CD14-positive monocyte (primary cell): ENCODE measurements at places on chromosomes 11 and 22.
A peak's percentile ranks its signal among the peaks of the same experiment; 100 is the strongest.

- peak; percentile 55 for DNase-seq
Observed at GRCh38 chr11:65279741-65280440, 18.1 kb downstream of the POLA2 start.

DNA sequence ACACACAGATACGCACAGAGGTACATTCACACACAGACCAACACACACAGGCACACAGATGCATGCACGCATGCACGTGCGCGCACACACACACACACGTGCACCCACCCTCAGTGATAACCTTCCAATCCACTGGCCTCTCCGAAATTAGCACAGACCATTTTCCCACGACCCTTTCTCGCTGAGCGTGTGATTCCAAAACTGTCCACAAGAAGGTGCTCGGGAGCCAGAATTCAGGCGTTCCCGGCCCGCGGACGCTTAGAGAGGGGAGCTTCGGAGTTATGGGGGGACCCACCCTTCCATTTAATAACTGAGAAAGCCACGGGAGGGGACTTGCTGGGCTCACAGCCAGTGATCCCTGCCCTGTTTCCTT lies 33.8 kb upstream of the SLC35C1 start:
- DNase-seq = peak; percentile 53

DNA sequence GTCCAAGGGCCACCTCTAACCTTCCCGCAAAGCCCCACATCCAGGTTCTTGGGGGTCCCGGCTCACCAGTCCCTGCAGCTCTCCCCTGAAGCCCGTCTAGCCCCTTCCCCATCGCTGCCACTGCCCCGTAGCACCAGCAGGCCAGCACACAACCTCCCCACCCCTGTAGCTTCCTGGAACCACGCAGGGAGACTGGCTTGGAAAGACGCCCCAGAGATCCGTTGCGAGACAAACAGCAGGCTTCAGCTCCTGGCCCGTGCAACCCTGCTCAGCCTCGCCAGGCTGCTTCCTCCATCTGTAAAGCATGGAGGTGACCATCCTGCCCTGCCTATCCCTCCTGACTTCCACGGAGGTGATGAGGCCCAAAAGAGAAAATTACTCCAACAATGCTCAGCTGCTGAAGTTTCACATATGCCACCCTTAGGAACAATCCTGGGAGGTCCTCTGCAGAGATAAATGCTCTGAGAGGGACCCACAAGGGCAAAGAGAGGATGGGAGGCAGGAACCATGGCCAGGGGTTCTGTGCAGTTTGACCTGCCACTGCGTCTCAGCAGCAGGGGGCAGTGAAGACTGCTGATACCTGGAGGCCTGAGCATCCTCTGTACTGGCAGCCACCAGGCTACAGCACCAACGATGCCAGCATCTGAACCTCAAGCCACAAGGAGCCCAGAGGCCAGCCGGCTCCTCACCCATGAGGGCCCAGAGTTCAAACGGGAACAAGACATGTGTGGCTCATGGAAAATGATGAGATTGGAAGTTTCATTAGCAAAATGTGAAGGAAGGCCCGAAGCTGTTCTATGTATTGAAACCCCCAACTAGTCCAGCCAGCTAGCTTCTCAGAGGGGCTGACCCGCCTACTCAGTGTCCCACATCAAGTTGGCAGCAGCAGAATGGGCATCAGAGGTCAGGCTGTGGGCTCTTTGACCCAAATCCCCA lies 16.1 kb downstream of the DGCR2 start:
- DNase-seq = peak; percentile 41

GRCh38 chr11:5643585-5643984 lies 18.8 kb downstream of the TRIM34 start:
- no peak for DNase-seq

GRCh38 chr11:83865636-83866461 lies 579.7 kb upstream of the CCDC90B start:
- no peak for DNase-seq

GRCh38 chr11:39374963-39375698 lies 2084.3 kb downstream of the LRRC4C start:
- no peak for DNase-seq

DNA sequence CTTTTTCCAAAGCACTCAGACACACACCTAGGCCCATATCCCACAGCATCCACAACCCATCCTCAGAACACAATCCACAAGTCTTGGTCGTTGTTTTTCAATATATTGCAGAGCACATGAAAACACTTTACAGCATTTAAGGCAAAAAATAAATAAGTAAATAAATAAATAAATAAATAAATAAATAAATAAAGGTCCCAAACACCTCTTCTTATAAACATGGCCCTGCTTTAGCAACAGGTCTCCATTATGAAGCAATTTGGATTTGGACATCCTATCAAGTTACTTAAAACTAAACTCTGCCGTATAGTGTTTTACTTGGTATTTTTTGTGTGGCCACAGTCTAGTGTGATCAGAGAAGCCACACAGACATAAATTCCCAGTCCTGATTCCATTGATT lies 10.7 kb upstream of the PLEKHA7 start:
- DNase-seq = no peak

DNA sequence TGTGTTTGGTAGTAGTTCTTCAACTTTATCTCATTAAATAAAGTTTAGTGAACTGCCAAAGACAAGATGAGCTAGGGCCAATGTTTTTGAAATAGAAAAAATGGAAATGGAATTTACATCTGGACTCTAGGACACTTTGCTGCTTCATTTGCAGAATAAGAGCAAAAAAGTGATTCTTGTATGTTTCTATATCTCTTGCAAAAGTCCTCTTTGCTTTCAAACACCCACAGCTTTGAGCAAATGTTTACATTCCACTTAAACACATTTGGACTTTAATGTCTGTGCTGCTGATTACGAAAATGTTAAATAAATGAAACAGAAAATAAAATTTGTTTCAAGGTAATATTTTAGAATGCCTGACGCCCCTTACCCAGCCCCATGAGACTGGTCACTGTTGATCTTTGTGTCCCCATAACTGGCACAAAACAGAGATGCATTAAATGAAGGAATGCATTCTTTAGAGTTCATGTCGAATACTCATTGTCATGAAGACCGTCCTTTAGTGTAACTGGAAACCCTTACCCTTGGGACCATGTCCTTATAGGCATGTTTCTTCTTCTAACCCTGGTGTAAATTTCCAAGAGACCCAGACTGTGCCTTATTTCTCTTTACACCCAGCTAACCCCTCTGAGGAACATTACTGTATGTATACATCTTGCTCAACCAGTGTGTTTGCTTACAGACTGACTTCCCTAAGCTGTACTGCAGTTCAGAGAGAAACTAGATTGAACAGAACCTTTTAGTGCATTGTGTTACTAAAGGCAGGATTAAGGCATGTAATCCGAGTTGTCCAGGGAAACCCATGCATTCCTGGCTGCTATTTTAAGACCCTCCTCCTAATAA lies 199.7 kb downstream of the NAV2 start:
- no peak for DNase-seq

DNA sequence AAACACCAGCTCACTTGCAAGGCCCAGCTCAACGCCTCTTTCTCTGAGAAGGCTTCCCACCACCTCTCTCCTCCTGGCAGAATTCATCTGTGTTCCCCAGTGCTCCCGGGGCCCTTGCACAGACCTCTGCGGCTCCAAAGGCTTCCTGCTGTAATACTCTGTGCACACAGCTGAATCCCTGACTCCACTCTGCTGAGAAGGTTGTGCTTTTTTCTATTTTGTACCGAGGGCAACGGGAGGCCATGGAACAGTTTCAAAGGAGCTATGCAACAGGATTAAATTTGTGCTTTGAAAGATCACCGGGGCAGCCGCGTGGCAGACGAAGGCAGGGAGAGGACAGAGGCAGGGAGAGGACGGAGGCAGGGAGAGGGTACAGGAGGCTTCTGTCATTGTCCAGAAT lies 49.2 kb upstream of the SYT7 start:
- no peak for DNase-seq

GRCh38 chr11:1778141-1778911 lies 14.6 kb upstream of the CTSD start:
- no peak for DNase-seq

- DNase-seq = no peak
Observed at GRCh38 chr11:100849009-100849900, 162.2 kb downstream of the ARHGAP42 start.

GRCh38 chr11:20131788-20132666 lies 28.2 kb downstream of the DBX1 start:
- peak; percentile 12 for DNase-seq

GRCh38 chr11:102476812-102477211 lies 24.2 kb upstream of the TMEM123 start:
- DNase-seq = no peak

GRCh38 chr11:37972691-37973090 lies 1374.7 kb upstream of the RAG2 start:
- no peak for DNase-seq

DNA sequence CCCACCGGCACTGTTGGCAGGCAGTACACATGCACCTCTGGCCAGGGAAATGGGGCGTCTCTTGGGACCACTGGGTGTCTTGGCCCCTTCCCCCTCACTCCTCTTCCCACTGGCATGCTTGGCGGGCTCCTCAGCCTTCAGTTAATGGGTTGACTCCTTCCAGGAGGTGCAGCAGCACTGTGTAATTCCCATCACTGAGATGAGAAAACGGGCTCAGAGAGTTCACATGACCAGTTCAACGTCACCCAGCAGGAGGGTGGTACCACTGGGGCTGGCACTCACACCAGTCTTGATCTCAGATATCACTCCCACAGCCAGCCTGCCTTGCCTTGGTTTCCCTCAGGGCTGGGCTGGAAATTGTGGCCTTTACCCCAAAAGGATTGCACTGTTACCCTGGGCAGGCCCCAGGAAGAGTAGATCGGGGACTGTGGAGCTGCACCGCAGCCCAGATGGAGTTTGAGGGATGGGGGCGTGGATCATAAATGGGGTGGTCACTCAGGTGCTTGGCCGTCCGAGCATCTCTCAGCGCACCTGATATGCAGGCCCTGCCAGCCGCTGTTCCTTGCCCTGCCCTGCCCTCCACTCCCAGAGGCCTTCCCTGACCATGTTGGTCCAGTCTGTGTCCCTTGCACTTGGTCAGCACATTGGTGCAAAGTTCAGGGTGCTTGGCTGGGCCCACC lies 16.9 kb downstream of the CAPN5 start:
- no peak for DNase-seq

DNA sequence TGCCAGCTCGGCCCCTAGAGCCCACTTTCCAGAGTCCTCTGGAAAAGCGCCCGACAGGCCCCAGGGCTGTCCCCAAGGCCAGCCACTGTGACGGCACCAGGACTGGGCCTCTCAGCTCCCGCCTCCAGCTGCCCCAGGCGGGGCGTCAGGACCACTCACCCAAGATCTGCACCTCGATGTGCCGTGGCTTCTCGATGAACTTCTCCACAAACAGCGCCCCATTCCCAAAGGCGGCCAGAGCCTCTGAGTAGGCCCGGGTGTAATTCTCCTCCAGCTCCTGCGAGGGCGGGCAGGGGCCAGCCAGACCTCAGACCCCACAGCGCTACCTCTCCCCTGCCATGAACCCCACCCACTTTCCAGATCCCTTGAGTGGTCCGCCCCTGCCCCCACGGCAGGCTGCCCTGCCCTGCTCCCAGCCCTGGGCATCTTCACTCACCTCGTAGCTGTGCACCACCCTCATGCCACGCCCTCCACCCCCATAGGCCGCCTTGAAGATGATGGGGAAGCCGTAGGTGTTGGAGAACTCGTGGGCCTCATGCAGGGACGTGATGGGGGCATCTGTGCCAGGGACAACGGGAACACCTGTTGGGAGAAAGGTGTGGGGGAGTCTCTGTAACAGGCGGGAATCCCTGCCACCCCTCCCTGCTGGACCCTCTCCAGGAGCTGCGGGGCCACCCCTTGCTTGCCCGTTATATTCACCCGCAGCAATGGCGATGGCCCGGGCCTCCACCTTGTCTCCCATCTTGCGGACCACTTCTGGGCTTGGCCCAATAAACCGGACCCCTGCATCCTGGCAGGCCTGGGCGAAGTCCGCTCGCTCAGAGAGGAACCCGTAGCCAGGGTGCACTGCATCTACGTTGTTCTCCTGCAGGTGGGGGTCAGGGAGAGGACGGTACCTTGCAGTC lies 14.0 kb downstream of the LRFN4 start:
- no peak for DNase-seq

- no peak for DNase-seq
Observed at GRCh38 chr11:112316971-112317370, 56.3 kb upstream of the PLET1 start.

DNA sequence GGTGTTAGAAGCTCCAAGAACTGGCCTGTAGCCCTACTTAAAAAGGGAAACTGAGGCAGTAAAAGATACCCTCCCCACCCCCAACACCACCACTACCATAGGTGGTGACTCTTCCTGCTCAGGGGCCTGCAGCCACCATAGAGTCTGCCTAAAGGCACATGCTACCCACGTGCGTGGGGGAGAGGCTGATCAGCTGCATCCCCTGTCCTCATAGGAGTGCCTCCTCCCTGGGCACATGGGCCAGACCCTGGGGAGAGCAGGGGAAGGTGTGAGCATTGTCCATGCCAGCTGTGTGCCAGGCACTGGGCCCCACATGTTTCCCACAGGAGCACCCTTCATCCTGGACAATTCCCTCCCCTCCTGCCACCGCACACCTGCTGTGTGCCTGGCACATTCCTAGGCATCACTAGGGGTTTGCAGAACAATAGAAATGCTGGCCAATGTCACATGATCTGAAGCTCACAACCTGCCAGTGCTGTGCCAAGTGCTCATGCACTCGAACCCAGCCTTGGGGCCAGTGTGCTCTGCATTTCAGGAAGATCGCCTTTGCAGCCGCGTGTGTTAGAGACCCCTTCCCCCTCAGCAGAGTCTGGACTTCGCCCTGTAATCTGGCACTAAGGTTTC lies 41.7 kb upstream of the GCAT start:
- no peak for DNase-seq

- no peak for DNase-seq
Observed at GRCh38 chr11:104433751-104434150, 269.8 kb upstream of the PDGFD start.

- DNase-seq = no peak
Observed at GRCh38 chr22:17429516-17429915, 60.3 kb downstream of the CECR2 start.

DNA sequence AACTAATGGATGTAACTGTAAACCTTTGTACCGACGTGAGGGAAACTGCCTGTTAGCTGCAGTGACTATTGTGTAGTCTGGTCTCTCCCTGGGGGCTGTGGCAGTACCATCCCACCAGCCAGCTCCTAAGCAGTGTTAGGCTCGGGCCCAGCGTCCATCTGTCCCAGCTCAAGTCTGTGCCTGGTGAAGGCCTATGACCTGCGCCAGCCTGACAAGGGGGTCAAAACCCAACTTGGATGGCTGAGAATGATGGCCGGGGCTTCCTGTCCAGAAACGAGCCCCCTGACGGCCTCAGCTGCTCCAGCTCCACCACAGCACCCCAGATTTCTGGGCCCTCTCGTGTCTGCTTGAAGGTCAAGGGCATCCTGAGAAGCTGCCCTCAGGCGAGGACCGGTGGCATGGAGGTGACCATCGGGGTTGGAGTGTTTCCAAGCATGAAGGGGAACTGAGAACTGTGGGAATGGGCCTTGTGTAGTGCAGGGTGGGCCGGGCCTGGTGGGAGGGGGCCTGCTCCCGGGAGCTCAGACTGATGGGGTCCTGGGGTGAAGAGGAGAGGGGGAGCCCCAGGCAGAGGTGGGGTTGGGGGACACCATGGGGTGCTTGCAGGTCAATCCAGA lies 14.3 kb upstream of the SPI1 start:
- no peak for DNase-seq
